ENCODE measurements at places on chromosomes 16 and 17.

- no peak for DNase-seq
These were observed 10.5 kb upstream of the NKD1 start for GRCh38 chr16:50537533-50538290.

DNA sequence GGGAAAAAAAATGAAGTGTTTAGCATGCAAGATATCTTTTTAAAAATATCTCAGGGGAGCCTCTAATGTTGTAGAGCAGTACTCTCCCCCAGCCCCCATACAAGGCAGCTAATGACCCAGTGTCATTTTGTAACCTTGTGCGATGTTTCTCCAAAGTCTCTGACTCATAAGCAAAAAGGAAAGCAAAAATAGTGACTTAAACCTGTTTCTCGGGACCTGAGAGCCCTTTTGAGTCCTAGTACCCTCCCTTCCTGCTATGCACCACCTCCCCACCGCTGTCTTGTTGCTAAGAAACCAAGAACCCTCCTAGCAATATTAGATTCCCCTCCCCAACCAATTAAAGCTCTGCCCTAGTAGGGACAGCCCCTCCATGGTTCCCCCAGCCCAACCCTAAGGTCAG lies 2.8 kb downstream of the MYCBPAP start:
- no peak for DNase-seq

- DNase-seq = no peak
These were observed 59.8 kb downstream of the BMERB1 start for GRCh38 chr16:15494236-15494635.

DNA sequence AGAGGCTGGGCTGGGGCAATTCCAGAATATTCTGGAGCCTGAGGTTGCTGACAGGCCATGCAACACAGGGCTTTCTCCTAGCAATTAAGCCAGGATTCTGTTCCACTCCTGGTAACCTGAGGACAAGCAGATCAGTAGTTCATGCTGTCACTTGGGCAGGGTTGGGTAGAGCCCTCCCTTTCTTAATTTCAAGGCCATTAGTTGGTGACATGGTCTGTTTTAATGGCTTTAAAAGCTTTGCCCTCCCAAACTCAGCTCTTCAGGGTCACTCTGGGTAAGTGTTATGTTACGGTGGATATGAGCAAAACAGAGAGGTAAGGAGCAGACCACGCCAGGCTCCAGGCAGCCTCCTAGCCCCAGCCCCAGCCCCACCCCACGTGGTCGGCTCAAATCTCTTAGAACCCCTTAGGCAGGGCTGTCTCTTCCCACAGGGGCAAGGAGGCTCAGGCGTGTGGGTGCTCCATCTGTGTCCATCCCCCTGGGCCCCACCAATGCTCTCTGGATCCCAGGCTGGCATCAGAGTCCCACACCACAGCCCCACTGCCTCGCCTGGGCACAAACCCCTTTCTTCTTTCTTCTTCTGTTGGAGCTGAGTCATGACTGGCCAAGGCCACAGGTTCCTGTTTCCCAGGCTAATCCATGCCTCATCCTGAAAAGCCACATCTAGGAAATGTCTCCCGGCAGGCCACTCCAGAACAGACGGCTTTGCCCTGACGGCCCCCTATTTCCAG lies 27.5 kb downstream of the CEP295NL start:
- no peak for DNase-seq

- DNase-seq = no peak
These were observed 12.4 kb downstream of the RAB5C start for GRCh38 chr17:42142371-42142896.

- DNase-seq = no peak
These were observed 69.0 kb upstream of the BCAR1 start for GRCh38 chr16:75320435-75320834.

DNA sequence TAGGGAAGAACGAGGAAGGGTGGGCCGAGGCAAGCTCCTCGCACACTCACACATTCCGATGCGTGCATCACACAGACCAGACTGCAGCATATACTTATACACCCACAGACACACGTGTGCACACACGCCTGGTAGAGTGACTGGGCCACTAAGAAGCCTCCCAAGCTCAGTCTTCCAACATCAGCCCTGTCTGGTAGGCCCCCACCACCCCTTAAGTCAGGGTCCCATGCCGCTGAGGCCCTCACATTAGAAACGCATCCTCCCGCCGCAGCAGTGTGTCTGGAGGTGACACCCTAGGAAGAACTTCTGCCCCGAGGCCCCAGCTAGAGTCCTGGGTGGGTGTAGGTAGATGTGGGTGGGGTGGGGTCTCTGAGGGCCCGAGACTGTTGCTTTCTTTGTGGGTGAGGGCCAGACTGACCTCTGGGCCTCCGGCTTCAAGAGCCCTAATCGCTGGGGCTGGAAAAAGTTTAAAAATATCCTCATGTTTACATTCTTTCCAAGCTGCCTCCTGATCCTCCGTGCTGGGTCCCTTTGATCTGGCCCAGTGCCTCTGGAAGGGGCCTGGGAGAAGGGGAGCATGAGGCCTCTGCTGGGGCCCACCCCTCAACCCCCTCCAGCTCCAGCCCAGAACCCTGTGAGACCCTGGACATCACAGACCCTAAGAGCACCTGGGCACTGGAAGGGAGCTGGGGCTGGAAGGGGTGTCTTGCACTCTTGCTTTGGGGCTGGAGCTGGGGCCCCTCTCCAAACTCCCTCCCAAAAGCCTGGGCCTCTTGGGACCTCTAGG lies 13.6 kb downstream of the CDH16 start:
- DNase-seq = no peak

DNA sequence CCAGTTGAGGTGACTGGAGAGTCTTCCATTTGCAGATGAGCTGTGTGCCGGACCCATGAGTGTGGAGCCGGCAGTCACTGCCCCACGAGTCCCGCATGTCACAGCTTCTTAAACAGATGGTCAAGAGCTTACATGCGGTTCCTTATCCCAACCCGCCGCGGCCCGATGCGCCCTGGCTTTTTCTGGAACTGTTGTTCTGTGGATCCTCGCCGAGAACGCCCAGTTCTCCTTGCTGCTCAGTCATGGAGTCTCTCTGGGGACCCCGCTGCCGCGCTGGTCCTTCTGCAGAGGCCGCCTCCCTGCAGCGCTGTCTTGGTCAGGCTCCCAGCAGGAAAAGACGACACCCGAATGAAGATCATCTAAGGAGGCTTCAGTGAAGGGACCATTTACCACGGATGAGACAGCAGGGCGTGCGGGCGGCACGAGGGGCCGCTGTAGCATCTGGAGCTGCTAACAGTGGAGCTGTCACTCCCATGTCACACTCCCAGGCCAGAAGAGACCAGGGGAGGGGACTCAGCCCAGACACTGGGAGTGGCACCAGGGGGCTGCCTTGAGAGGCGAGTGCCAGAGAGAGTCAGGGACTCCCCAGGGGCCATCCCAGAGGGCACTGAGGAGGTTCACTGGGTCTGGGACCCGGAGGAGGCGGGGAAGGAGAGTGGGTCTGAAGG lies 10.8 kb upstream of the LGALS3BP start:
- no peak for DNase-seq

DNA sequence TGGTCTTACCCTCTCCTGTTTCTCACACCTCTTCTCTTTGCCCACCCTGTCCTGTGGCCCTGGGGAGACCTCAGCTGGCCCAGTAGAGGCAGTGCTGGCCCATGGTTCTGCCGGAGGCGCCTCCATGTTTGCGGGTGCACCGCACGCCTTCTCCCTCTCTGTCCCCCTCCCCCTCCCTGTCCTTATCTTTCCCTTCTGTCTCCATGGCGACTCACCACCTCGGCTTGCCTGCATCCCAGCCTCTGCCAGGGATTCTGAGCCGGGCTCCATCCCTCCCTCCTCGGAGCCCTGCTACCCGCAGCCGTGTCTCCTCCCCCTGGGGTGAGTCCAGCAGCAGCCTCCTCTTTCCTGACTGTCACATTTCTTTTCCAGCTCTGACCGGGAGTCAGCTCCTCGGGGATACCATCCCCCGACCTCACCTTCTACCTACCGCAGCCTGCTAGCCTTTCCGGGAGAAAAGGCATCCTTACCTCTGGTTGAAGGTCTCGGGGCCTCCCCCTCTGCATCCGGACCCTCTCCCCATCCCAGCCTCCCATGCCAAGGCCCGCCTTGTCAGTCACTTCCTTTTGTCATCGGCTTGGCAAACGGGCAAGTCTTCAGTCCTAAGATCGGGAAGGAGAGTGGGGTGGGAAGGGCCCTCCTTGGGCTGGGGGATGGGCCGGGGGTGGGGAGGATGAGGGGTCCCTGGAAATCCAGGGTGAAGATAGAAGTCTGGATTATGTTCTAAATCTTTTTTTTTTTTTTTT lies at the start of gene RNF112:
RNF112 (plus strand) TSS at position 358 of the 746 bp plus-strand sequence; CDS start at position 535, 177 bp downstream.
- DNase-seq = peak; percentile 54

GRCh38 chr17:79702034-79702433 lies 28.7 kb upstream of the ENPP7 start:
- no peak for DNase-seq

- no peak for DNase-seq
These were observed 7.5 kb upstream of the RASD1 start for GRCh38 chr17:17503566-17504130.

DNA sequence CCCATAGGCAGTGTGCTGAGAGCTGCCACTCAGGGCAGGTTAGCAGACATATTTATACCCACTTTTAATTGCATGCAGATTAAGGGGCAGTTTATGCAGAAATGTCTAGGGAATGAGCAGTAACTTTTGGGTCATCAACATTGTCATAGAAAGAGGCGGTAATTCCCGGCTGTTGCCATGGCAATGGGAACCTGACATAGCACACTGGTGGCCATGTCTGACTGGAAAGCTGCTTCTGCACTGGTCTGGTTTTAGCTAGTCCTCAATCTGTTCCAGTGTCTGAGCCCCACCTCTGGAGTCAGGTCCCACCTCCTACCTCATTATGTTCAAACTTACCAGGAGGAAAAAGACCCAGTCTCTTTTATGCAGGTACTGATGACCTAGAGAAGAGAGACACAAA lies 31.5 kb upstream of the TNRC6C start:
- DNase-seq = no peak

GRCh38 chr17:34068571-34068970 lies 186.5 kb upstream of the CCL2 start:
- no peak for DNase-seq

DNA sequence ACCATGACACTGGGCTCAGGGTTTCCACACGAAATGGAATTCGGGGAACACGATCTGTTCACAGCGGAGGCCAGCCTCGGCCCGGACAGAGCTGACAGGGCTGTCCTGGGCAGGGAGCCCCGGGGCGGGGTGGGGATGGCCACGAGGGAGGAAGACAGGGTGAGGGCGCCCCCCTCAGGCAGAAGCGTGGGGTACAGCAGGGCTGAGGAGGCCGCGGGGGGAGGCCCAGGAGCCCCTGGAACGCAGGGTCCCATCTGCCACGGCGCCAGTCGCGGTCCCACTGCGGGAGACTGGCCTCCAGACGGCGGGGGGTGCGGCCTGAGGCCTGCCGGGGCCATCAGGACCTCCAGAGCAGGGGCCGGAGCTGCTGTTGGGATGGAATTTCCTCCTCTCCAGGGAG lies 75.9 kb downstream of the LMF1 start:
- DNase-seq = no peak

GRCh38 chr16:54932737-54933254 lies 2.1 kb downstream of the IRX5 start:
- no peak for DNase-seq

- peak; percentile 33 for DNase-seq
These were observed 121.7 kb downstream of the MYO1D start for GRCh38 chr17:32755045-32755805.

GRCh38 chr16:1863681-1864460 lies 8.1 kb downstream of the MEIOB start:
- no peak for DNase-seq

GRCh38 chr17:64551461-64551860 lies 44.7 kb downstream of the CEP95 start:
- no peak for DNase-seq

GRCh38 chr17:34827008-34827407 lies 134.3 kb downstream of the CCT6B start:
- DNase-seq = no peak

Data from NCI-H446 (cell line).